Frontal cortex (tissue), 4 donors: ENCODE measurements at places on chromosomes 2 and 18. TPM values are rescaled to one million over a fixed set of nuclear protein-coding genes. Genes with fewer than 3 reads are reported as not detected.

GRCh38 chr2:54088191-54088634 is 27.2 kb upstream of the ACYP2 start:
- no peak for DNase-seq

GRCh38 chr2:61426267-61426897 is 44.5 kb downstream of the USP34 start:
- DNase-seq, result no peak

DNA sequence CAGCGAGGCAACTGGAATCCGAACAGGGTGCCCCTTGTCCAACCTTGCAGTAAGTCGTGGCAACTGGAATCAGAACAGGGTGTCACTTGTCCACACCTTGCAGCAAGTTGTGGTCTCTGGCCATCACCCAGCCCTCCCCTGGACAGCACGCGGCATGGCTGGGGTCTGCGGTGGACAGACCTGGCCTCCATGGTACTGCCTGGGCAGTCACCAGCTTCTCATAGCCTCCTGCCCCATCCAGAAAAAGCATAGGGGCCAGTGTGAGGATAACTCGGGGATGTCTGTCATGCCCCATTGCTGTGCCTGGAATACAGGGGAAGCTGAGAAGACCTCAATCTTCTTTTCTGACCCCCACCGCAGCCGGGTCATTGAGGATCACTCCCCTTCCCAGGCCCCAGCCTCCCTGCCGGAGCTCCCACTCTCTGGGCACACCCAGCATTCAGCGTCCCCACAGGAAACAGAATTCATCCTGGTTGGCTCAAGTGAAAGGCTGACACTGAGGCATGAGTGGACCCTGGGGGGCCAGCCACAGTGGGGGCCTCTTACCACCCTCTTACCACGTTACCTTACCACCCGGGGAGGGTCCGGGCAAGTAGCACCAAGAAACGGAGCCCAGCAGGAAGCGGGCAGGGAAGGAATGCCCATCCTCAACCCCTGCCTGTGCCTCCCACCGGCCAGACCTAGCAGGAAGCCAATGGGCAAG is 68.0 kb upstream of the RAB6C start:
- no peak for DNase-seq

MYO3B gene
- 0.41 TPM for total RNA-seq

EPHA4 gene
- total RNA-seq, result 158 TPM

TMEM178A gene
- total RNA-seq, result 26.9 TPM

AOX1 gene
- 0.82 TPM for total RNA-seq
